Heart left ventricle (tissue), 16 donors: ENCODE measurements at places on chromosomes 3 and 15.

DNA sequence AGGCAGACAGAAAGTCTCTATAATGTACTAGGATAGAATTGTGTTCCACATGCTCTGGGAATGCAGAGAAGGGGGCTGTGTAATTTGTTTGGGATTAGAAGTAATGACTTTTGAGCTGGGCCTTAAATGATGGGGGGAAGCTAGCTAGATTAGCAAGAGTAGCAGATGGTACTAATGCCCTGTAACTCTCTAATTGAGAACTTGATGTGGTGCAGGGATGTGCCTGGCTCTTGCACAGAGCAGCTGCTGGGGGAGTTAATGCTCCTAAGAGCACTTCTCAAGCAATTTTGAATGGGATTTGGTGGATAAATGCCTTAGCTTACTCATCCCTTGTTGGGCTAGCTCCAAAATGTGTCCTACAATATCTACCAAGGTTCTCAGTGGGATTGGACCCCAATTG is 12.4 kb upstream of the SYN2 start:
- H3K36me3 ChIP-seq: no peaks in the 10 kb centered on the region
- no peaks in the 10 kb centered on the region for H3K27me3 ChIP-seq
- H3K4me1 ChIP-seq: no peaks in the 10 kb centered on the region
- H3K4me3 ChIP-seq: no peak overlapping the region

GRCh38 chr15:96123028-96123400 is 207.5 kb upstream of the NR2F2 start:
- H3K4me3 ChIP-seq: no peak overlapping the region
- H3K36me3 ChIP-seq: no peaks in the 10 kb centered on the region
- H3K27me3 ChIP-seq: no peaks in the 10 kb centered on the region
- H3K4me1 ChIP-seq: no peaks in the 10 kb centered on the region

GRCh38 chr3:18572809-18573208 is 147.7 kb upstream of the SATB1 start:
- no peaks in the 10 kb centered on the region for H3K36me3 ChIP-seq
- no peaks in the 10 kb centered on the region for H3K4me1 ChIP-seq
- no peak overlapping the region for H3K4me3 ChIP-seq

- H3K36me3 ChIP-seq: no peaks in the 10 kb centered on the region
- H3K27ac ChIP-seq: no peak overlapping the region
- DNase-seq: no peak
- H3K4me1 ChIP-seq: no peaks in the 10 kb centered on the region
- H3K4me3 ChIP-seq: no peak overlapping the region
- no peaks in the 10 kb centered on the region for H3K27me3 ChIP-seq
Observed at GRCh38 chr3:175852560-175852959, 993.4 kb downstream of the NAALADL2 start.

GRCh38 chr3:66395635-66396034 is 105.2 kb downstream of the LRIG1 start:
- DNase-seq: no peak
- H3K36me3 ChIP-seq: peaks cover 66% of the 10 kb centered on the region
- H3K27ac ChIP-seq: peak overlapping the region; percentile 81

DNA sequence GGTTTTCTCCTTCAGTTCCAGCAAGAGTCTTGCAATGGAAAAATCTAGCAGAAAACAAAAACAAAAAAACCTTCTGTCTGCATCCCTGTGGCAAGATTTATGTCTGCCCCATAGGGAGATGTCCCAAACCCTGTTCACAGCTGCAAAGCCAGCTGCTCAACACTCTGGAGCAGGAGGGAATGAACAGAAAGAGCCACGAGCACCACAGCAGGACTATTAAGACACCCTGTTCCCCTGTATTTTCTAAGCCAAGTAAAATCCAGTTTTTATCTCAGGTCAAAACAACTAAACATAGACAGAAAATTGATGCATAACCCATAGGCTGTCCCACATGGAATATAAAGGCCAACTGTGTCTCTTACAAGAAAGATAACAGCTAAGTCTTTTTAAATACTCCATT is 357.9 kb downstream of the LSAMP start:
- no peak overlapping the region for H3K27ac ChIP-seq
- no peaks in the 10 kb centered on the region for H3K27me3 ChIP-seq
- no peak overlapping the region for H3K4me3 ChIP-seq
- H3K4me1 ChIP-seq: no peaks in the 10 kb centered on the region

DNA sequence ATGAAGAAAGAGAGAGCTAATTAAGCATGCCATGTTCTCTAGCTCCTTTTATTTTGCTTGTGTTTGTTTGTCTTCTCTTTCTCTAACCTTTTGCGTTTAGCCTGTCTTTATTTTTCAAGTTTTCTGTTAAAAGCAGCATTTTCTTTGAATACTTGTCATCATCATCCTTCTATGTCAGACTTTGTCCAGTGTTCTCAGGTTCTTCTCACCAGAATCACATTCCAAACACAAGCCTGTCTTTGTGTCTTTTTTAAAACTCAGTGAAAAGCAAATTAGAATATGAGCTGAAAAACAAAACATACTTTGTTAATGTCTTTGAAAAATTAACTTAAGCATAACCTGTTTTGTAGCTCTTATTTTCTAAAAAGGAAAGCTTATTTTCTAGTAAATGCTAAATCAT is 62.4 kb downstream of the LEKR1 start:
- no peak for DNase-seq
- H3K4me1 ChIP-seq: no peaks in the 10 kb centered on the region
- no peak overlapping the region for H3K4me3 ChIP-seq
- no peaks in the 10 kb centered on the region for H3K36me3 ChIP-seq
- no peaks in the 10 kb centered on the region for H3K27me3 ChIP-seq

DNA sequence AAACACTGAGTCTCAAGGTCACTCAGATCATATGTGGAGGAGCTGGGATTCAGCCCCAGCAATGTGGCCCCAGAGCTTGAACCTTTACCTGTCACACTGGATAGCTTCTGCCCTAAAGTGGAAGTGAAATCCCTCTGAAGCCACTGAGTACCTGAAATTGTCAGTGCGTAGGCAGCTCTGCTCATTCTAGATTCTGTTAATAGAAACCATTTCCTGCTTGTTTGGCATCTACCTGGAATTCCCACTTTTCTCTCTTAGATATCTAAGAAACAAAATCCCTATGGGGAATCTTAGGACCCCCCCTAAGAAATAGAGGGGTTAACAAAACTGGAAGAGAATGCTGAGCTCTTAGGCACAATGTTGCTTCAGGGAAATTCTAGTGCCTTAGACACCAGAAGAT is 29.8 kb downstream of the FBXL22 start:
- no peaks in the 10 kb centered on the region for H3K4me1 ChIP-seq
- no peak overlapping the region for H3K27ac ChIP-seq
- no peaks in the 10 kb centered on the region for H3K27me3 ChIP-seq
- peaks cover 2% of the 10 kb centered on the region for H3K36me3 ChIP-seq
- no peak overlapping the region for H3K4me3 ChIP-seq

GRCh38 chr3:187227658-187228258 is 30.5 kb downstream of the RTP1 start:
- H3K27ac ChIP-seq: no peak overlapping the region
- H3K4me3 ChIP-seq: no peak overlapping the region
- no peaks in the 10 kb centered on the region for H3K4me1 ChIP-seq
- no peaks in the 10 kb centered on the region for H3K36me3 ChIP-seq
- DNase-seq: no peak

GRCh38 chr15:66484539-66485112 is 12.9 kb downstream of the SNAPC5 start:
- DNase-seq: no peak
- no peak overlapping the region for H3K27ac ChIP-seq
- peaks cover 6% of the 10 kb centered on the region for H3K36me3 ChIP-seq
- no peak overlapping the region for H3K4me3 ChIP-seq
- H3K27me3 ChIP-seq: no peaks in the 10 kb centered on the region
